NCI-H2227 treated with DMSO at 0.1 percent for 48 hours (cell line): ENCODE measurements at places on chromosomes 2 and 18.

- DNase-seq, result no peak
Measured at GRCh38 chr2:188788621-188789020, 185.6 kb upstream of the COL3A1 start.

DNA sequence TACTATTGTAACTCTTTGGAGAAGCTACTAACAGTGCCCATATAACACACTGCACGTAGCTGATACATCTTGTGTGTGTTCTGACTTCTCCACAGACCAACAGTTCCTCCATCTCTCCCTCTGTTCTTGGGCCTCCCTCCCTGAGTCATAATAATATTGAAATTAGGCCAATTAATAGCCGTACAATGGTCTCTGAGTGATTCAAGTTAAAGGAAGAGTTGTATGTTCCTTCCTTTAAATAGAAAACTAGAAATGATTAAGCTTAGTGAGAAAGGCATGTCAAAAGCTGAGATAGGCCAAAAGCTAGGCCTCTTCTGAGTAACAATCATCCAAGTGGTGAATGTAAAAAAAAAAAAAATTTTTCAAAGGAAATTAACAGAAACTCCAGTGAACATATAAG, 828.4 kb upstream of the CHAC2 start:
- DNase-seq, result no peak

GRCh38 chr2:182615036-182615435, 101.0 kb upstream of the DNAJC10 start:
- no peak for DNase-seq

- no peak for DNase-seq
Measured at GRCh38 chr2:239104800-239105199, 256.9 kb downstream of the TWIST2 start.

- no peak for DNase-seq
Measured at GRCh38 chr18:62485684-62486083, 37.1 kb upstream of the ZCCHC2 start.

DNA sequence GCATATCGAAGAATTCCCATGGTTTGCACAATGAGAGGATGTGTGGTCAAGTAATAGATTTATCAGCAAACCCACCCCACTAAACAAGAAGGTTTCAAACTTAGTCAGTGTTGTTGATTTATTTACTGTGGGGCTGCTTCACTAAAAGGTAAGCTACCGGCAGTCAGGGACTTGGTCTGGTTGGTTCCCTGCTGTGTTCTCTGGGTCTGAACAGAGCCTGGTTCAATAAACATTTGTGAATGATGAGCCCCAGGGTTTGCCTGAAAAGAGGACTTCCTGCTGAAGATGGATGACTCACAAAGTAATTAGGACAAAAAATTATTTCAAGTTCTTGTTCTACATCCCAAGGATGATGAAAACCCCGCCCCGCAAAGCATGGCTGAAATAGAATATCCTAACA, 108.3 kb downstream of the SPP2 start:
- DNase-seq, result no peak

- peak; percentile 72 for DNase-seq
Measured at GRCh38 chr18:59681521-59682004, 15.7 kb downstream of the CCBE1 start.

DNA sequence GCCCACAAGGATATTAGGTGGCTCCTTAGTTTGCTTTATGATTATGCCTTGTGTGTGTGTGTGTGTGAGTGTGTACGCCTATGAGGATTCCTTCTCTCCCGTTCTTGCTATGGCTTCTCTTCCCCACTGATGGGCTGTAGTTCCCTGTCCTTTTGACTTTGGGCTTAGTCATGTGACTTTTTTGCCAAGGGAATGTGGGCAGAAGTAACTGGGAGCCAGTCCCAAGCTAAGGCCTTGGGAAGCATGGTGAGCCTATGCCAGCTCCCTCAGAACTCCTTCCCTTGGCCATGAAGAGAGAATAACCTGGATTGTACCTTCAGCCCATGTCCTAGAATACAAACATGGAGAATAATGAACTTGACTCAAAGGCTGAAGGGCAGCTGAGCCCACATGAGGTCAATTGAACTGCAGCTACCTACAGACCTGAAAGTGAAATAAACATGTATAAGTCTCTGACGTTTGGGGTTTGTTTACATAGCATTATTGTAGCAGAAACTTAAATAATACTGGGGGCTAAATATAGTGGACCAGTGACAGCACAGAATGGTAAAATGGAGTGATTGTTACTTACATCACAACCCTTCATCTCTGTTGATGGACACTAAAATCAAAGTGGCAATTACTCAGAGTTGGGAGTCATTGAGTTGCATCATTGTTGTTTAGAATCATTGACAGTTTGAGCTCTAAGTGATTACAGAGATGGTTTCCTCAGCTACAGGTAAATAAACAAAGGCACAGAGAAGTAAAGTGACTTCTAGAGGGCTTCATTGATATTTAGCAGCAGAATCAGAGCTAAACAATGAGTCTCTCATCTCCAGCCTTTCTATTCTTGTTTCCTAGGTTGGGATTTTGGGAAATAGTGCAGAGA, 15.3 kb upstream of the IL36G start:
- DNase-seq, result no peak

DNA sequence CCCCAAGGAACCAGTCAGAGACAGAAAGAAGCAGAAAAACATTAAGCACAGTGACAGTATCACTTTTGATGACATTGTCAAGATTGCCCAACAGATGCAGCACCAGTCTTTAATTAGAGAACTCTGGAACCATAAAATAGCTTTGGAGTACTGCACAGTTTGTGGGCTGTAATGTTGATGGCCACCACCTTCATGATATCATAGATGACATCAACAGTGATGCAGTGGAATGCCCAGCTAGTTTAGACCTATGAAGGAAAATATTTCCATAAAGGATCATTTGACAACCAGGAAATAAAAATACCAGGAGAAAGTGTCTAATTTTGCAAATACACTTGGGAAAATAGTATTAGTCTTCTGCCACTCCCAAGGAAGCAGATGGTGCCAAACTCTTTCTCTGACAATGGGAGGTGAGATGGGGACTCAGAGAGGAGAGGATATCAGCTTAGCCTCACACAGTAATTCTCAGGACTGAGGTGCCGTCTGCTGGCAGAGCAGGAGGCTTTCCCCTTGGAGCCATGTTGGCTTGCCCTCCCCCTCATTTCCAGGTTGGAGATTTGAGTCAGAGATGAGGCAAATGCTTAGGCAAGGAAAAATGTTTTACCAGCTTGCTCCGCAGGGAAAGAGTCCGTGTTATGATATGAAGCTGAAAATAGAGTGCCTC, 107.5 kb upstream of the CELF4 start:
- no peak for DNase-seq

GRCh38 chr2:26742048-26742770, 21.9 kb upstream of the SLC35F6 start:
- no peak for DNase-seq

DNA sequence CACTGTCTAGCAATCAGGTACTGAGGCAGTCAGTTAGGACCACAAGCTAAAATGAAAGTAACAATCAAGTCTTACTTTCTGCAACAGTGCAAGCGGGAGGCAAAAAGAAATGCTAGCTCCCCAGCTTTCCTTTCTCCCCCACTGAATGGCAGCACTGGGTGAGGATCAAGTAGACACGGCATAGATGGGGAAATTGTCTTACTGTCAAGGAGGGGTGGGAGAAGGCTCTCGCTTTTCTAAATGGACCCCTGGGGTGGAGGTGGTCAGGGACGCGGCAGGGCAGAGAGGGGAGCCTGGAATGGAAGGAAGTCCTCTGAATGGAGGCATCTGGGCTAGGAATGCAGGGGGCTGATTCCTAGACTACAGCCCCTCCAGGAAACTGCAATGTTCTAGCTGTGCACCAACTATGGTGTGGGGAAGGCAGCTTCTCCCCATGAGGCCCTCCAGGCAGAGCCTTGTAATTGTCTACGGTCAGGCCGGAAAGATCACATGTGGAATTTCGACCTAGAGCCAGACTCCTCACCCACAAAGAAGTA, 24.3 kb downstream of the METTL8 start:
- peak; percentile 40 for DNase-seq

DNA sequence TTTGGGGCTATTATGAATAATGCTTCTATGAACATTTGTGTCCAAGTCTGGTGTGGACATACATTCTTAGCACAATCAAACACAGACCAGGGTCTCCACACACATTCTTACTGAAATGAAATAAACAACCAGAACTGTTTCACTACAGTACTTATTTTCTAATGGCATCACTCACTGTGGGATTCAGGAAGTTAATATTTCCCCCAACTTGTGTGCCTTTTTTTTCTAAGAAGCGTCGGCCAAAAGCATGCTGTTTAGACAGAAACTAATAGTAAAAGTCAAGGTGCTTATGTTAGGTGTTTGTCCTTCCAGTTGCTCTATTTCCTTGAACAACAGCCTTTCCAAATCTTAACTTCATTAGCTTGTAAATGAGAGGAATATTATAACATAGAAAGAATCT, 117.6 kb downstream of the DOCK10 start:
- no peak for DNase-seq

DNA sequence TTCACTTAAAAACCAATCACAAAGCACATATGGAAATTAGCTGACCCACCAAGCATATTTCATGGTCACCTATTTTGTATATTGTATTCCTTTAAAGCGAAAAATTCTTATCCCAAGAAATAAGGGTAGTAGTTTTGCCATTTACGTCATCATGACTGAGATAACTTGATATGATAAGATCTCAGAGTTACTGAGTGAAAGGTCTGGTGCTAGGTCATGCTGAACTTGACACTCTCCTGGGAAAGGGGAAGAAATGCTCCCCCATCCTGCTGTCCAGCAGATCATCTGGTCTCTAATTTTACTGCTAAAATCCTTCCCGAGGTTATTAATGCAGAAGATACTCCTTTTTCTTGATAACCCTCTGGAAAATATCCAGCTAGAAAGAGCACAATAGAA, 78.3 kb downstream of the BCL2 start:
- no peak for DNase-seq

- DNase-seq, result no peak
Measured at GRCh38 chr2:16663121-16663905, 2.3 kb downstream of the CYRIA start.

DNA sequence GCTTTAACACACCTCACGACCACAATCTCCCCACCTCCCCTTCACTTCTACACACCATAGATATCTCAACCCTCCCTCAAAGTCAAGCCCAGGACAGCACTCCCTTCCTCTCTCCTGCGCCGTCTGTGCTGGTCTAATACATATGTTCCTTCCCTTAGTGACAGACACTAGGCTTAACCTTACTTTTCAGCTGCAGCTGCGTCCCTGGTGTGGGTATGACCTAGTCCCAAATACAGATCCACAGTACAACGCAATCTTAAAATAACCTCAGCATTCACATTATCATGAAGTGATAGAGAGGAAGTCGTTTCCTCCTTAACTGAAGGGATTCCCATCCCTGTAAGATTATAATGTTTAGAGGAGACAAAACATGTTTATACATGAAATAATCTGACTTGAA, 192.7 kb upstream of the TANK start:
- no peak for DNase-seq

- no peak for DNase-seq
Measured at GRCh38 chr2:212180408-212181083, 358.1 kb downstream of the ERBB4 start.

GRCh38 chr2:232567721-232568120, 17.2 kb downstream of the EIF4E2 start:
- no peak for DNase-seq

DNA sequence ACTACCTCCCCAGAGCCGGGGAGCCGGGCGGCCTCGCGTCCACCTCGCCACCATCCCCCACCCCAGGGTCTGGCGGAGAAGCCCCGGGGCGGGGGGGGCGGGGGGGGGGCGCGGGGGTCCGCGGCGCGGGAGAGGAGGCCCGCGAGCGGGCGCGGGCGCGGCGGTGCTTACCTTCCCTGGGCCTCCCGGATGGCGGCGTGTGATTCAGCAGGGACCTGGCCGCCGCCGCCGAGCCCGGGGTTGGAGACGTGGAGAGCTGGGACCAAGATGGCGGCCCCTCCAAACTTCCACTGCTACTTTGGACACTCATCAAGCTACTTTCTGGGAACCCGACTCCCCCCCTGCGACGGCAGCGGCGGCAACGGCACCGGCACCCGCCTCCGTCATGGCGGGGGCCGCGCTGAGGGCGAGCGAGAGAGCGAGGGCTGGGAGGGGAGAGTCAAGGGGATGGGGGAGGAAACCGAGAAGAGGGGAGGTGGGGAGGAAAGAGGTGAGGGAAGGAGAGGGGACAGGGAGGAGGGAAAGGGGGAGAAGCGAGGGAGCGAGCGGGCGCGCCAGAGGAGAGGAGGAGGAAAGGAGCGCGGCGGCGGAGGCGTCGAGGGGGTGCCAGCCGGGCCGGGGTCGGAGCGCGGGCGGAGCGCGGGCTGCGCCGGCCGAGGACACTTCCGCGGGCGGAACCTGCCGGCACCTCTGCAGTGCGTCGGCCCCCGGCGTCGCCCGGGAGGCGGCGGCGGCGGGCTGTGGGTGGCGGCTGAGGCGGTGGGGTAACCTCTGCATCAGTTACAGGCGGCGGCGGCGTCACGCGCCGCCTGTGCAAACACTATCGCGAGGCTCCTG, at the start of gene TLK1:
Gene TLK1, minus strand, starts transcription at position 775 of the 837 bp plus-strand sequence. Its CDS starts 465 bp downstream, at position 310.
- peak; percentile 83 for DNase-seq

- no peak for DNase-seq
Measured at GRCh38 chr2:133500917-133501316, 67.3 kb downstream of the NCKAP5 start.

- no peak for DNase-seq
Measured at GRCh38 chr2:122422384-122422991, 667.0 kb downstream of the TSN start.

DNA sequence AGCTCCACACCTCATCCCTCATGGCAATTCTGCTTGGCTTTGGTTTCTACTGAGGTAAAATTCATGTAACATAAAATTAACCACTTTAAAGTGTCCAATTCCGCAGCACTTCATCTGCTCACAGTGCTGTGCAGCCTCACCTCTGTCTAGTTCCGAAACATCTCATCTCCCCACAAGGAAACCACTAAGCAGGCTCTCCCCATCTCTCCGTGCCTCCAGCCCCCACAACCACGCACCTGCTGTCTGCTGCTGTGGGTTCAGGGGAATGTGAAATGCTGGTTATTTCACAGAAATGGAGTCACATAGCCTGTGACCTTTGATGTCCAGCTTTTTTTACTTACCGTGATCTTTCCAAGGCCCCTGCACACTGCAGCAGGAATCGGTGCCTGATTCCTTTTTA, 7.7 kb upstream of the GPC1 start:
- no peak for DNase-seq

DNA sequence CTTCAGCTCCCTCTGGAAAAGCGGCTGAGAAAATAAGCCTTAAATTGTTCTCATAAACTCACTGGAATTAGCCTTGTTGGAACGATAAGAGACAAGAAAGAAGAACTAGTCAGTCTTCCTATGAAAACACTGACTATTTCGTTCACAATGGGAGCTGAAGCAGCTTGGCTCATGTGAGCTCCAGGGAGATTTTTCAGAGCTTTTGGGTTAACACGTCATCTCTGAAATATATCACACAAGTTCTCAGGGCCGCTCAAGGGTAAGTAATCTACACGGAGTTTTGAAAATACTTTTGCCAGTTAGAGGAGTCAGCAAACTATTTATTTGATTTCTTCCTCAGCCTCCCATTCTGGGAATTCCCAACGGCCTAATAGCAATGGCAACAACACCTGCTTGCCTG, 316.2 kb upstream of the MGAT5 start:
- DNase-seq, result no peak

- DNase-seq, result no peak
Measured at GRCh38 chr2:74385396-74385795, 5.3 kb upstream of the DCTN1 start.
